ENCODE measurements at places on chromosomes 6 and 20. TPM values are rescaled to one million over a fixed set of nuclear protein-coding genes. Genes with fewer than 3 reads are reported as not detected.

The ADGRG6 gene
- total RNA-seq: 0.75 TPM

The ZGPAT gene
- total RNA-seq: 28.8 TPM

The BMP6 gene
- 173 TPM for total RNA-seq

The ZNF391 gene
- 0.45 TPM for total RNA-seq

The CST1 gene
- 49.8 TPM for total RNA-seq

The MICA gene
- total RNA-seq: 118 TPM

The C20orf144 gene
- 0.15 TPM for total RNA-seq
